ENCODE measurements at places on chromosomes 1 and 21.

- no peak for DNase-seq
Measured at GRCh38 chr1:218347723-218348627, 2.8 kb downstream of the TGFB2 start.

- no peak for DNase-seq
Measured at GRCh38 chr1:55696891-55697290, 481.7 kb upstream of the USP24 start.

DNA sequence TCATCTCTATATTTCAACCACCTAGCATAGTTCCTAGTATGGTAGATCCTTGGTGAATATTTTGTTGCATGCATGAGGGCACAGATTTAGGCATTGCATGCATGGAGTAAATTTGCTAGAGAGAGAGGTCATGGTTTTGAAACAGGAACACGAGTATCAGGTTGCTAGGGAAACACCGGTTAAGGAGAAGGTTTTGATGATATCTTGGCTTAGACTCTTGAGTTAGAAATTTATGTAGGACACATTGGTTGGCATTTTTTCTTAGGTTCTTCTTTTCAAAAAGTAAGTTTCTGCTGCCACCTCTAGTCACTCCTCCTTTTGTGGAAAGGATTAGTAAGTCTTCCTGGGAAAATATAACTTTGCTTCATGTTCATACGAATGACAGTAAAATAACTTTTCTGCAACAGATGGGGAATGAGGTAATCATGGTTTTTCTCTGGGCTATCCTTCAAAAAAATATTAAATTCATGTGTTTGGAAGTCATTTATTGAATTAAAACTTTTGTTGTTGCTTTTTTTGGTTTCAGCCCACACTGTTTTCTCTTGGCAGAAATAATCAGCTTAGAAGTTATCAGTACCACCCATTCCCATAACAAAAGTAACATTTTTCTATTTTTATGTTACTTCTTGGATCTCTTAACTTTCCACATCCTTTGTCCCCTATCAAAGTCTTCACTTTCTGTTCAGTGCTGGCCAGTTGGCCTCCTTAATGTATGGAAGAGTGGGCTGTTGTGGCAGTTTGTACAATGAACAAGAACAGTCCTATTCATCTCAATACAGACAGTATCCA, 97.3 kb downstream of the PLA2G4A start:
- DNase-seq = no peak

DNA sequence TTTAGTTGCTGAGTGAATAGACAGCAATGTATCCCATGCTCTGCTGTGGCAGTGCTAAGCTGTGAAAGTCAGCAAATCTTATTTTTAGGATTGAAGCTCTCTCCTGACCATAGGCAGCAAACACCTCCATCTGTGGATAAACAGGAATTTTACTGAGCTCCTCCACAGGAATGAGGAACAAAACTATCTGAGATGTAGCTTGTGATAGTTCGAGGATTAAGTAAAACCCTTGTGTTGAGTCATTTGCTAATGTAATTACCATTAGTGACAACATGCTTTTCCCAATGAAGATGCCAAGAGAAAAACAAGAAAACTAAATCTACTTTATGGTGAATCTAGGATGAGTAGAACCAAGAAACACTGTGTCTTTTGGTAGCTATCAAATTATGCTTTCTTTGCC, 122.7 kb downstream of the CLEC20A start:
- DNase-seq = no peak
